Fibroblast of the conjunctiva (primary cell): ENCODE measurements at places on chromosomes 4 and X.

- DNase-seq: no peak
Observed at GRCh38 chrX:136163689-136164088, 16.4 kb downstream of the FHL1 start.

GRCh38 chr4:181524499-181524898, 718.7 kb upstream of the TENM3 start:
- DNase-seq: no peak

- DNase-seq: no peak
Observed at GRCh38 chrX:129737916-129738315, 863 bp upstream of the XPNPEP2 start.

GRCh38 chr4:140255927-140256326, 101.9 kb upstream of the MAML3 start:
- no peak for DNase-seq

- no peak for DNase-seq
Observed at GRCh38 chrX:24333371-24333770, 19.5 kb upstream of the SUPT20HL2 start.
